RWPE1 (cell line): ENCODE measurements at places on chromosomes 12 and 14.
A peak's percentile ranks its signal among the peaks of the same experiment; 100 is the strongest.

DNA sequence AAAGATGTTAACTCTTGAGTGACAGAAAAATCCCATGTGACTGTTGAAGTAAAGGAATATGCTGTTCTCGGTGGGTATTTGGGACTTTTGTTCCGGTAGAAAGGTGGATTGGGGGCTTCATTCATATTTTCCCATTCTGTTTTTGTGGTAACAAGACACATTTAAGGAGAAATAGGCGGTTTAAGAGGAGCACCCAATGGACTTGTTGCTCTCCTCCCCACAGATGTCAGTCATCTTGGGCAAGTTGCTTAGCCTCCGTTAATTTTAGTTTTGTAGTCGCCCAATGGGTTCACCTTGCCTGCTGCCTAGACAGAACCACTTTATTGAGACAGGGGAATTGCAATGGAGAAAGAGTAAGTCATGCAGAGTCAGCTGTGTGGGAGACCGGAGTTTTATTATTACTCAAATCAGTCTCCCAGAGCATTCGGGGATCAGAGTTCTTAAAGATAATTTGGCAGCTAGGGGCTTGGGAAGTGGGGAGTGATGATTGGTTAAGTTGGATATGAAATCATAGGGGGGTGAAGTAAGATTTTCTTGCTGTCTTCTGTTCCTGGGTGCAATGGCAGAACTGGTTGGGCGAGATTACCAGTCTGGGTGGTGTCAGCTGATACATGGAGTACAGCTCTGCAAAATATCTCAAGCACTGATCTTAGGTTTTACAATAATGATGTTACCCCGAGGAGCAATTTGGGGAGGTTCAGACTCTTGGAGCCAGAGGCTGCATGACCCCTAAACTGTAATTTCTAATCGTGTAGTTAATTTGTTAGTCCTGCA is 50.3 kb downstream of the SLC38A1 start:
- DNase-seq = no peak

GRCh38 chr12:42090899-42091298 is 53.8 kb downstream of the GXYLT1 start:
- peak; percentile 49 for DNase-seq

DNA sequence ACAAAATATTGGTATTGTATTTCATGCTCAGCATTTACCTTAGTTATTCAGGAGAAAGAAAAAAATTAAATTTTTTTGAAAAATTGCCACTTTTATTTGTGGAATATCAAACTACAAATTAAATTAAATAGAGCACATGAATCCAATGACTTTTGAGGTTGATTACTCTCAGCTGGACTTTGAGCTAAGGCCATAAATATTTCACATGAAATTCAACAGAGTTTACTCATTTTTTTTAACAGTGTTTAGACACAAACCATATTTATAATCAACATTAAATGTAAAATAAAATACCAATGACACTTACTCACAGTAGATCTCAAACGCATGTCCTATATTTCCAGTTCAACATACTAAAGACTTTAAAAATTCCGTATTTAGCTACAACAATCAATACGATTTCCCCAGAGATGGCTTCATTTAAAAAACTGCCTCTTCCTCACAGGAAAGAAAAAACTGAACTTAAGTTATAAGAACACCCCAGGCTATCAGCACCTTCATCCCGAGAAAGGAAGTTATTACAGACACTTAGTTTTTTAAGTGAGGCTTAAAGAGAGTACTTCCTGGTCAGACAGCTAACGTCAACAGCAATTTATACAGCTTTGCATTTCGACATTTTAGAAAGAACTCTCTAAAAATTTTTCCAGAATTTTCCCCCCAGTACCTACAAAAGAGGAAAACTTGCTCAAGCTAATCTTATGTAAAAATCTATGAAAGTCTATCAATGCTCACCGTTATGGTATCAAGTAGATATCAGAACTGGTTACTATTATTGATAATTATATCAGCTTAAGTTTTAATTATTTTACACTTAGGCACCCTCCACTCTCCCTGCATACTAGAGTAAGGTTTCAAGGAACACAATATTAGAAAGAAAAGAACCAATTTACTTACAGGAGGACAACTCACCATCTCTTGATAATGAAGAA is 13.8 kb downstream of the TAOK3 start:
- no peak for DNase-seq

- DNase-seq = no peak
Measured at GRCh38 chr12:76548222-76548837, 11.2 kb downstream of the OSBPL8 start.

- DNase-seq = no peak
Measured at GRCh38 chr12:15982921-15983320, 71.8 kb downstream of the DERA start.

- DNase-seq = no peak
Measured at GRCh38 chr12:127657036-127657435, 609.9 kb upstream of the TMEM132C start.

GRCh38 chr14:64704743-64705380 is 638 bp downstream of the PLEKHG3 start:
- DNase-seq = no peak

DNA sequence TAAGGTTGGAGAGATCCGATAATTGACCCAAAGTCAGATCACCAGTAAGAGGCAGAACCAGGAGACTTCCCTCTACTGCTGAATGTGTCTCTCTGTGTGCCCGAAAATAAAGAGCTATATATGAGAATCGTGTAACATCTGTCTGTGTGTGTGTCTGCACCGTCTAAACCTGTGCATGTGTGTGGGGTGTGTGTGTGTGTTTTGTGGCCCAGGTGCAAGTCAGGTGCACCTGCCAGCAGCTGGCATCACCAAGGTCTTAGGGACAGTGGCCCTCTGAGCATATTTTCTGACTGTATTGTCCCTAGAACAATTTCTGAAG is 24.7 kb upstream of the KRT78 start:
- no peak for DNase-seq

- DNase-seq = no peak
Measured at GRCh38 chr14:95577067-95577800, 42.4 kb downstream of the GLRX5 start.

DNA sequence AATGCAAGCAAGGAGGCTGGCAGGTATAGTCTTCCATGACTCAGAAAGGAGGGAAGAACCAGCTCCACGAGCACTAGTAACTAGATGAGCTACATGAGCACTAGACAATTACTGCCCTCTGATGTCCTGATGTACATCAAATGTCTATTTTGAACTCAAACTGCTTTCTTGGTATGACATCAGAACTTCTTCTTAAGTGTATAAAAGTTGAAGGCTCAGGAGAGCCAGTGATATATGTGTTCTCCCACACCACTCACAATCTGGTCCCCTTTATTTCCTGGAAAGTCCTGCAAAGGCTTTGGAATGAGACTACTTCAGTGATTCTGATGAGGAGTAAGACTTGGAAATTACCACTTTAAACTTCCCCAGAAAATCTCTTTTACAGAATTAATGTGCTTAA is 18.5 kb upstream of the DHRS7 start:
- DNase-seq = no peak

DNA sequence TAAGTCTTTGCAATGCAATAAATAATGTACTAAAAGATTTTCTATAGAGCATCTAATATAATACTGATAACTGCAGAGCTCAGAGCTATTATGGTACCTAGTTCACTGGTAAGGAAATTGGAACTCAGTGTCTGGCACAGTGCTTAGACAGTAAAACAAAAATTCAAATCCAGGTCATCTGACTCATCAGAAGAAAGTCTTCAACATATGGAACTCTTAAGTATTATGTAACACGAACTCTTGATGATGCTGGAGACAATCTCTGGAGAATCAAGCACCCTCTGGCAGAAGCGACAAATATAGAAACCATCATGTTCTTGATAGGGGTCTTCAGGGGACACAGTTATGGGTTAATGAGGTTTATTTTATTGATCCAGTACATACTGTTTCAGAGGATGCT is 37.3 kb upstream of the TRHDE start:
- DNase-seq = no peak
